ENCODE measurements at places on chromosomes 3 and 15. TPM values are rescaled to one million over a fixed set of nuclear protein-coding genes. Genes with fewer than 3 reads are reported as not detected.

DNA sequence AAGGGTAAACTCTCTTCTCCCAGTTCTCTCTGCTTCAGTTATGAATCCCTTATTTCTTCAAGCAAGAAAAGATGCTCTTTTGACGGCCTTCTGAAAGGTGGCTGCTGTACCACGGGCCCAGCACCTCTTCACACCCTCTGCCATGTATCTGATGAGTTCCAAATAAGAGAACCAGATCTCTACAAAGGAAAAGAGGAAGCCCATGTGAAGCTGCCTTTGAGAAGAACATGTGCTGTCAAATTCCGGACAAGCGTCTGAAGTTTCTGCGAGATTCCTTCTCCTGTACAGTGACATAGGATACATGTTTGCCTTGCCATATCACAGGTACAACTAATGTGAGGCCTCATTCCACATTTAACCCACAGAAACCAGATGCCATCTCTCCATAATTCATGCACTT is 59.2 kb downstream of the SH3BP5 start:
- no peak for DNase-seq

GRCh38 chr3:82088749-82089148 is 327.3 kb upstream of the GBE1 start:
- DNase-seq: no peak

DNA sequence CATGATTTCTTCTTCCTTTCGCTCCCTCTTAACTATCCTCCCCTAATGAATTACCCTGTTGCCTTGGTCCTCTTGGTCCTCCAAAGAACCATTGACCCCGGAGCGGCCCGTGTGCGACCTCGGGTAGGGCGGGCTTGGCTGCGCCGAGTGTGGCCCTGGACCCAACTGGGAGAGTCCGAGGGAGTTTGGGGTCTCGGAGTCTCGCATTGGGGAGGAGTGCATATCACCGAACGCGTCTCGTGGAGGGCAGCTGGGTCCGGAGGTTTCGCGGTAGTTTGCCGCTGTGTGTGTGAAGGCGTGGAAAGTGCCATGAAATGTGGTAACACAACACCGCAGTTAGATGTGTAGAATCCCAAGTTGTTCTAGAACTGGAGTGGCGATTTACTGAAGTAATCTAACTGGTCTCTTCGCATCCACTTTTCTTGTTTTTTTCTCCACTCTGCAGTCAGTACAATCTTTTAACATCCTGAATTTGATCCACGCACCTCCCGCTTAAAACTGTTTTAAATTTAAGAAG is 363 bp downstream of the GTF2E1 start:
- DNase-seq: peak; percentile 33

GRCh38 chr3:116591236-116591635 is 118.3 kb upstream of the TUSC7 start:
- no peak for DNase-seq

DNA sequence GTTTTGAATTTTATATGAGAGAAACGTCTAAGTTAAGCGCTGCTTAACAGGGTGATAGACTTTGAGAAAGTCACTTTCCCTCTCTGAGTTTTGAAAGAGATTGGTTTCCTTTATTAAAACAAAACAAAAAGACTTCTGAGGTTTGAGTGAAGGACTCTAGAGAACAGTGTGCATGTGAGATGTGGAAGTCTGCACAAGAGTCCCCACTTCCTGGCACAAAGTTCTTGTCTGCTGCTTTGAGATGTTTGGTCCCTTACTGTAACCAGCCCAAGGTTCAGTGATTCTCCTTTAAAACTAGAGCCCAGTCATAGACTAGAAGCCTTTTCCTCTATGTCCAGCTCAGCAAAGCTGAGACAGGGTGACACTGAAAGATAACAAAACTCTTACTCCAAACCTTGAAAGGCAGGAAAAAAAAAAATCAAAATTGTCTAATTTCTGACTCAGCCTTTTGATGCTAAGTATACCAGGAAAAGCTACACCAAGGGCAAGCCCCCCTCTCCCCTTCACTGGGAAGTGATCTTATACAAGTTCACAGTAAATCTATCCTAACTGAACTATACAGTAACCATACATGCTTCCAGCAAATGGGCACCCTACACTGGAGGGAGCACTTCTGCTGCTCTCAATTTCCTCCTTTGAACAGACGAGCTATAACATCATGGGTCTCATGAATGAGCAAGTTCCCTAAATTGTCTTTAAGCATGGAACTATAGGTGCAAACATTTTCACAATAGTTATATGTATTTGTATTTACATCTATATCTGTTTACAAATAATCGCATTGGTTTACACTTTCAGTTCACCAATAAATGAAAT is 2.3 kb downstream of the POPDC2 start:
- DNase-seq: no peak

DNA sequence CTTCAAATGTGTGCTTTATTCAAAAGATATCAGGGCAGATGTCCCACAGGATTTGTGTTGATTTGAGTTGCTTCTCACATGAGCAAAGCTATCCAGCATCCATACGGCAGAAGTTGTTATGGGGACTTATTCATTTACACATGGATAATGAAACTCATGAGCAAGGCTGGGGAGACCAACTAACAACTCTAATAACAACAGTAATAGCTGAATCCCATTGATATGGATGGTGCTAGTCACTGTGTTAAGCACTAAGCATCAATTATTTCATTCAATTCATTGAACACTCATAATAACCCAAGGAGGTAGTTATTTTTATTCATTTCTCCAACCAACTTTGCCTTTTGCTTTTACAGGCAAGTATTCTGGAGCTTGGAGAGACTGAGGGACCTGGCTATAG is 1094.2 kb upstream of the CFAP20DC start:
- no peak for DNase-seq

- DNase-seq: no peak
Measured at GRCh38 chr3:141690431-141691072, 47.5 kb upstream of the RNF7 start.

GRCh38 chr3:123015596-123015995 is 12.0 kb downstream of the SEMA5B start:
- no peak for DNase-seq

DNA sequence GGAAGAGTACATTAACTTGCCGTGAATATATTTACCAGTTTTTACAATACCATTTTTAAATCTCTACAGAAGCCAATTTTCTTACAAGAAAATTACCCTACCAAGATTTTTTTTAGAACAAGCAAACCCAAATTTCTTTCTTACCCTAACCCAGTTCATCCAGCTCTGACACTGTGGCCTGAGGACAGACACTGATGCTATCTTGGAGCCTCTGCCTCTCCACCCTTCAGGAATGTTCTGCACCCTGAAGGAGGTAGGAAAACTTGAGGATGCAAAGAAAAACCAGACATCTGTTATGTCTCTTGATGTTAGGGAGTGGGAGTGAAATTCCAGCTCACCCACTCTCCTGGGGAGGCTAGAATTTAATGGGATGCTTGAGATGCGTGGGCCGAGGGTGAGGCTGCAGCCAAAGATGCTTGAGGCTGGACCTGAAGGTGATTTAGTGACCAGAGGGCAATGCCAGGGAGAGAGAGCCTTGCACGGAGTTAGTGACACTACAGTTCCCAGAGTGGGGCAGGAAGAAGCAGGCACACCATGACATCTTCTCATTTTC is 69.9 kb downstream of the LIPC start:
- DNase-seq: no peak

GRCh38 chr15:45474799-45475198 is 47.8 kb downstream of the SLC30A4 start:
- DNase-seq: no peak

- DNase-seq: no peak
Measured at GRCh38 chr15:84003791-84004503, 231.6 kb upstream of the GOLGA6L4 start.

- no peak for DNase-seq
Measured at GRCh38 chr3:74523811-74524210, 90.6 kb downstream of the CNTN3 start.

- DNase-seq: no peak
Measured at GRCh38 chr3:39933986-39934693, 124.7 kb downstream of the MYRIP start.

DNA sequence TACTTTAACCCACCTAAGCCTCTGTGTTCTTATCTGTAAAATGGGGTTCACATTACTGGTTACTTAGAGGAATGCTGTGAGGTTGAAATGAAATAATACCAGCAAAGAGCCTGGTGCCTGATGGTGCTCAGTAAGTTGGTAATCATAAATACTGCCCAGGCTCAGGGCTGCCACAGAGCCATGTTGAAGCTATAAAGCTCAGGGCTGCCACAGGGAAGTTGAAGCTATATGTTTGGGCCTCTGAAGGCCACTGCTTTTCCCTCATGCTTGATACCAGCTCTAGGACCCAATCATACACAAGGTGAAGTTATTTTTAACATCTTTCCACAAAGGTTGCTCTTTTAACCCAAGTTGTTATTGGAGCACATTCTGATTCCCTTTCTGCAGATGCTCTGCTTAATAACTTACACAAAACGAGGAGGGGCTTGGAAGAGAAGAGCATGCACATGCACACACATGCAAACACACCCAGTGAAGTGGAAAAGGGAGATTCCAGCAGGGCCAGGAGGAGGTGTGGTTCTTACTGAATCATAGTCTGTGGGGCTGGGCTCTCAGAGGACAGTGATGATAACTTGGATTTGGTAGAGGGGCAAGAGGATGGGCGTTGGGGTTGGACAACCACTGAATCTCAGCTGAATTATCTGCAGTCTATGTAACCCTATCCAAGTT is 17.4 kb downstream of the PARP14 start:
- peak; percentile 25 for DNase-seq

DNA sequence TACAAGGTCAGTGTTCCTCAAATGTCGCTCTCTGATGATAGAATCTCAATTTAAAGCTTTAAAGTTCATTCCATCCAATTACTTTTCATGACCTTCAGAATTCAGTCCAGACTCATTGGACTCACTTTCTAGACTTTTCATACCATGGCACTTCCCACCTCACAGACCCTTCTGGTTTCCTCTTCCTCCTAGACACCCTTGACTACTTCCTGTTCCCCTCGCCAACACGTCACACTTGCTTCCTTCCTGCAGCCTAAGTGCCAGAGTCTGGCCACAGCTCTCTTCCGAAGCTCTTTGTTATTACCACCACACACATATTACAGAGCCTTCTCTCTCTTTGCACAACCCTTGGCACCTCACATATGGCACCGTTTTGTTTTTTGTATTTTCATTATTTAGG is 59.1 kb upstream of the UMPS start:
- DNase-seq: no peak

- DNase-seq: no peak
Measured at GRCh38 chr3:59783468-59783988, 733.7 kb upstream of the CFAP20DC start.

GRCh38 chr3:4720316-4721075 is 227.3 kb downstream of the ITPR1 start:
- DNase-seq: peak; percentile 57

DNA sequence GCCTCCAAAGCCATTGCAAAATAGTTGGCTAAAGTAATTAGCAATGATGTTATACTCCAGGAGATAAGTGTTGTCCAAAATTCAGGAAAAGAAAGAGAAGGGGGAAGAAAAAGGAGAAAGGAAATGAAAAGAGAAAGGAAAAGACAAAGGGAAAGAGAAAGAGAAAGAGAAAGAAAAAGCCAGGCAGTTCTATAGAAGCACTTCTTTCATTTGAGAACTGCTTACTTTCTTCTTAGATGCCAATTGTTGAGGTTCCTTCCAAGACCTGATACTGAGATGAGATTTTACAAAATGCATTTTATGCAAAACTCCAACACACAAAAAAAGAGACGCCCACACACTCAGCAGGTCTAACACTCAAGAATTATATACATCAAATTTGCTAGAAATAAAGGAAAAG is 298.4 kb downstream of the KCNH8 start:
- no peak for DNase-seq

- DNase-seq: no peak
Measured at GRCh38 chr3:4038351-4038750, 239.1 kb downstream of the LRRN1 start.

- no peak for DNase-seq
Measured at GRCh38 chr15:74229686-74230085, 6.4 kb upstream of the CCDC33 start.

DNA sequence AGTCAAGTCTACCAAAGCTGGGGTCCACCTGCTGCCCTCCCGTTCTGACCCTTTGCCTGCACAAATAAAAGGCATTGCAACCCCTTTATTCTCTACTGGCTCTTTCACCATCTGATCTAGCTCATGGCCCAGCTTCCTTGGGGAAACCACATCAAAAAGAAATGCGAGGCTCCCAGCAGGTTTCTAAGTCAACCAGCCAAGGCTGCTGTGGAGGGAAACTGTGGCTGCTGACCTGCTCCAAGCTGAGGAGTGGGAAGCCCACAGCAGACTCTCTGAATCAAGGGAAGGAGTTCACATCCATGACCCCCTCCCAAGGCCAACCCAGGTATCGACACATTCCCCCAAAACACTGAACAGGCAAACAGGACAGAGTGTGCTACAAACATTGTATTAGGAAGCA is 25.2 kb upstream of the SLCO2A1 start:
- no peak for DNase-seq

- DNase-seq: no peak
Measured at GRCh38 chr3:1019157-1019556, 73.7 kb upstream of the CNTN6 start.

DNA sequence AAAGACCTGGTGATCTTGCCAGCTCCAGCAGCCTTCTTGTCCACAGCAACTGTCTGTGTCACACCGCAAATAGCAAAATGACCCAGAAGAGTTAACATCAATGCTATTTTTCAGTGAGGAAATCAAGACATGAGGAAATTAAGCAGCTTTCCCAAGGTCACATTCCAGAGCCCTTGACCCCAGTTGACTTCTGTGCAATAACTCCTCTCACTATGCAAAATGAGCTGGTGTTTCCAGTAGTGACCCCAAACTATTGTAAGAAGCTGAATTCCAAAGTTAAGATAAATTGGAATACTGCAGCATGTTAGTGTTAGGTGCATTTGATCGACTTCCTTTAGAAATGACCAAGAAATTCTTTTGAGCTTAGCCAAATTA is 172.8 kb upstream of the SNTN start:
- DNase-seq: no peak

- DNase-seq: no peak
Measured at GRCh38 chr3:21752749-21753347, 1.8 kb upstream of the ZNF385D start.

The KCNH8 gene
- not detected for total RNA-seq

The OXSR1 gene
- 22.6 TPM for total RNA-seq

The FAM107A gene
- 0.11 TPM for total RNA-seq

The GHSR gene
- not detected for total RNA-seq

The C3orf70 gene
- total RNA-seq: 3.6 TPM

The CYP19A1 gene
- total RNA-seq: 2.5 TPM

The CFAP44 gene
- 4.9 TPM for total RNA-seq

The P2RY12 gene
- total RNA-seq: not detected

The STOML1 gene
- 19.9 TPM for total RNA-seq

The ERICH6 gene
- total RNA-seq: not detected

The SCG3 gene
- total RNA-seq: 0.86 TPM

The SCAANT1 gene
- total RNA-seq: not detected

The ANKRD63 gene
- 0.63 TPM for total RNA-seq

The GOLGA8J gene
- total RNA-seq: not detected

The DUOX1 gene
- 0.17 TPM for total RNA-seq

The THRB gene
- 0.15 TPM for total RNA-seq

The CA12 gene
- 5.0 TPM for total RNA-seq

The SERPINI2 gene
- not detected for total RNA-seq

The ADCY5 gene
- not detected for total RNA-seq

Data from Daoy (cell line).